ENCODE measurements at places on chromosomes 4 and X.

DNA sequence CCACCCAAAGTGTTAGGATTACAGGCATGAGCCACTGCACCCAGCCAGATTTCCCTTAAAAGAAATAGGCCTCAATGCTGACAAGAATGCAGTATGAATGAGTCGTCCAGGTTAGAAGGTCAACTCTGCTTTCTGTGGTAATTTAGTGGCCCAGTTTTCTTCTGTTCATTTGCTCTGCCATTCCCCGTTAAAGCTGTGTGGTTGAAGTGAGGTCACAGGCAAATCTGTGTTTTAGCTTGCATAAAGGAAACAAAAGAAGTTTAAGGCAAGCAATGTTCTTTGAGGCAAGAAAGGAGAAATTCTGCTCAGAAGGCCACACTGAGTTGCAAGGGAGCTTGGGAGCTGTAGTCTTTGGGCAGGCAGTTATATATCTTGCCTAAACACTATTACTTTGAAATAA lies 176.8 kb downstream of the LARP7 start:
- no peak for DNase-seq

- no peak for DNase-seq
Measured at GRCh38 chrX:46733226-46733625, 25.7 kb downstream of the SLC9A7 start.

- no peak for DNase-seq
Measured at GRCh38 chrX:71105628-71106027, 912 bp downstream of the CXorf65 start.

- DNase-seq = no peak
Measured at GRCh38 chr4:188012426-188012945, 16.9 kb downstream of the ZFP42 start.

DNA sequence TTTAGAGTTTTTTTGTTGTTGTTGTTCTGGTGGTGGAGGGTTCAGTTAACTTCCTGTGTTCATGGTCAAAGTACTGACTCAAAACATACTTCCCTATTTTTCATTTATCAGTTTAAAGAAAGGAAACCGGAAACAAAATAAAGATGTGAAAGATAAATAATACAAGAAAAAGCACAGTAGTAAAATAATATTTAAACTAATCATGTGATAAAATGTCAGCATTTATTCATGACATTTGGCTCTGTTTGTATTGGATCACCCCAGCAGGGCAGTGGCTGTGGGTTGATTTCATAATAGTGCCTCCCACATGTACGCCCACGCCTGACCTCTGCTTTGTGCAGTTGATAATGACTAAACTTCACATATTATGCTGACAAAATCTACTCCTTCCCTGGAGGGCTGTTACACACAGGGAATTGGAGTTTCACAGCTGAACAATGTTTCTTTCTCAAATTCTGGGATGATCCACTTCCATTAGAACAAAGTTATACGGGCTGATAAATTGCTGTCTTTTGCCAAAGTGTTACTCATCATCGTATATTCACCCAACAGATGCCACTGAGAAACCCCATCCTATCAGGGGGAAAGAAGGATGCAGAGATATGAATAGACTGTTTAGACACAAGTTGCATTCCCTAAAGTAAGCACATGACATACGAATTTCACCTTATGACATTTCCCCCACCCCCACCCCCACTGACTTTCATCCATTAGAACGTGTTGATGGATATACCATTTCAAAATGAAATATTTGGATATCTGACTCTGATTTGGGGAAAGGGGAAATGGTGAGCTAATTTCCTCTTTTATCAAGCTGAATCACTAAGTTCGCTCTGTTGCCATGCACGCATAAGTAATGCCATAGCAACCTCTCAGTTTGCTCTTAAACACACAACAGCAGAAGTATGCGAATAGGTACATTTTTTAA lies 48.3 kb downstream of the AMELX start:
- DNase-seq = no peak

- DNase-seq = no peak
Measured at GRCh38 chrX:138150709-138151108, 560.8 kb downstream of the FGF13 start.

GRCh38 chrX:123959281-123960063 lies 2.0 kb upstream of the STAG2 start:
- no peak for DNase-seq

GRCh38 chr4:172129593-172129992 lies 316.4 kb downstream of the GALNTL6 start:
- DNase-seq = no peak

DNA sequence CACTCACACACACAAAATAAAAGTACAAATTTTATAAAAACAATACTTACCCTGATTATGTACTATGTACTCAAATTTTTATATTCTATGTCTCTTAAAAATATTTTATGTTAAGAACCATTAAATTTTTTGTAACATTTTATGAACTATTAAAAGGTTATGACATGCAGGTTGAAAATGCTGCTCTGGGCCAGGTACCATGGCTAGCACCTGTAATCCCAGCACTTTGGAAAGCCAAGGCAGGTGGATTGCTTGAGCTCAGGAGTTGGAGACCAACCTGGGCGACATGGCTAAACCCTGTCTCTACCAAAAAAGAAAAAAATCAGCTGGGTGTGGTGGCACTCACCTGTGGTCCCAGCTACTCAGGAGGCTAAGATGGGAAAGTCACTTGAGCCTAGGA lies 29.4 kb upstream of the SPINK2 start:
- no peak for DNase-seq

DNA sequence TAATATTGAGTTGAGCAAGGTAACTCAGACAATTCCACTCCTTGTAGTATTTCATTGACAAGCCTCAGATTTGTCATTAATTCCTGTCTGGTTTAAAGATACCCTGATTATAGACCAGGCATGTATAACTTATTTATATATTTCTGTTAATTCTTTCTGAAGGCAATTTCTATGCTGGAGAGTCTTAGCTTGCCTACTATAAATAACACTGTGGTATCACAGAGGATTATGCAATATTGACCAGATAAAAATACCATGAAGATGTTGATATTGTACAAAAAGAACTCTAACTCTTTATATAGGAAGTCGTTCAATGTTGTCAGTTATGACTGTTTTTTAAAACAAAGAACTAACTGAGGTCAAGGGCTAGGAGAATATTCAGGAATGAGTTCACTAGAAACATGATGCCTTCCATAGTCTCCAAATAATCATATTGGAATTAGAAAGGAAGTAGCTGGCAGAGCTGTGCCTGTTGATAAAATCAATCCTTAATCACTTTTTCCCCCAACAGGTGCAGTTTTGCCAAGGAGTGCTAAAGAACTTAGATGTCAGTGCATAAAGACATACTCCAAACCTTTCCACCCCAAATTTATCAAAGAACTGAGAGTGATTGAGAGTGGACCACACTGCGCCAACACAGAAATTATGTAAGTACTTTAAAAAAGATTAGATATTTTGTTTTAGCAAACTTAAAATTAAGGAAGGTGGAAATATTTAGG lies 821 bp downstream of the CXCL8 start:
- no peak for DNase-seq

GRCh38 chrX:40104630-40104984 lies 6.8 kb upstream of the BCOR start:
- no peak for DNase-seq

DNA sequence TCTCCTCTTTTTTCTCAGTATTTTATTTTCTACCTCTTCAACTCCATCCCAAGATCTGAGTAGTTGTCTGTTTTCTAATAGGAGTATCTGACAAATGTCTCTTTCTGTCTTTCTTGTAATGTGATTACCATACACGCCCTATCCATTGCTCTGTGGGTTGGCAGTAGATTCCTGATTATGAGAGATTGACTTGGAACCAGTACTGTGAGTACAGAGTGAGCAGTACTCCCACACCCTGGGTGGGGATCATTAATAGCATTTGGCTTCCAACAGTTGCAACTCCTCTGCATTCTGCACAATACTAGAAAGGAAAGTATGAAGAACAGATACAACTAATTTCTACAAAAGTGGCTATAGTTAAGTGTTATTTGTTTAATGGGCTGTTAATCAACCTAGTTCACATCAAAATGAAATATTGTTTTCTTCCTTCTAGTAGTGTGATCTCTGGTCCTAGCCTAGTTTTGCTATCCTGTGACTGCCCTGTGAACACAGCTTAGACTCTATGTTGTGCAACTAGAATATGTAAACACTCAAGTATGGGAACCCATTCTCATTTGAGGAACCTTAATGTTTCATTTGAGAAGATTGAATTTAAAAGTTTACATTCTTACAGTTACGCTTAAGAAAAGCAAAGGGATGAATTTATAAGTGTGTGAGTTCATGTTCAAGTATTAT lies 112.9 kb downstream of the PTPN13 start:
- no peak for DNase-seq

GRCh38 chrX:103531002-103531401 lies 11.7 kb upstream of the RAB40A start:
- DNase-seq = no peak

- no peak for DNase-seq
Measured at GRCh38 chr4:48602222-48602621, 112.2 kb downstream of the ZAR1 start.

GRCh38 chrX:39952989-39953388 lies 144.8 kb downstream of the BCOR start:
- DNase-seq = no peak

All from activated CD8-positive, alpha-beta memory T cell treated with anti-CD3 and anti-CD28 coated beads for 1 hour (primary cell).